A673 (cell line): ENCODE measurements at places on chromosomes 13 and 19.

DNA sequence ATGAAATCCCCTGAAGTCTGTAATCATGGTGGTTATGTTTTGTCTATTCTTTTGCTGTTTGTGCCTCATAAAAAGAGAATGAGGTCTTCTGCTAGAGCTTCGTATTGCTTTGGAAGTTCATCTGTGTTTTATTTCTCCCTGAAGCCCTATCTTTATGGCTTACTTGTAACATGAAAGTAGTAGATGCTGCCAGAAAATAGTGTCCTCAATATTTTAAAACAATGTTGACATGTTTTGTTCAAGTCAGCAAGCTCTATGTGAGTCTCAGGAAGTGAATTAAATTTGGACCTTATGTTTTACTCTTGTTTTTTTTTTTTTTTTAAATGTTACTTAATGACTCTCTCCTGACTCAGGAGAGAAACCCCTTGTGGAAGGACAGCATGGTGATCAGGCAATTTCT, 130.5 kb downstream of the B3GLCT start:
- DNase-seq = no peak

GRCh38 chr19:41849067-41849466, 4.2 kb downstream of the DMRTC2 start:
- no peak for DNase-seq

GRCh38 chr13:22107549-22107948, 436.7 kb downstream of the FGF9 start:
- DNase-seq = no peak

DNA sequence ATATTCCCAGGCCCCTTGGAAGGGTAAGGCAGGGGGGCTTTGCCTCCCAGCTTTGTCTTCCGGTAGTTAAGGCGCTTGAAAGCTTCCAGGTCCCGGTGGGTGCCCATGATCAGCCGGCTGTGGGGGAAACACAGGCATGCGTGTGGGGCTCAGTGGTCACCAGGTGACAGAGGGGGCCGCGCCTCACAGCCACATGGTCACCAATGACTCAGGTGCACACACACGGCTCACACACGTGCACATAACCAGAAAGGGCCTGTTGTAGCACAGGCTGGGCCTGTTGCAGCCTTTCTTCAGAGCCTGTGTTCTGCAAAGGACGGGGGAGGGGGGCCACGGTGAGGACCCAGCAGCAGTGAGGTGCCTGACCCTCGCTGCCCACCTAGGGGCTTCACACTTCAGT, 5.9 kb downstream of the NANOS3 start:
- DNase-seq = no peak

DNA sequence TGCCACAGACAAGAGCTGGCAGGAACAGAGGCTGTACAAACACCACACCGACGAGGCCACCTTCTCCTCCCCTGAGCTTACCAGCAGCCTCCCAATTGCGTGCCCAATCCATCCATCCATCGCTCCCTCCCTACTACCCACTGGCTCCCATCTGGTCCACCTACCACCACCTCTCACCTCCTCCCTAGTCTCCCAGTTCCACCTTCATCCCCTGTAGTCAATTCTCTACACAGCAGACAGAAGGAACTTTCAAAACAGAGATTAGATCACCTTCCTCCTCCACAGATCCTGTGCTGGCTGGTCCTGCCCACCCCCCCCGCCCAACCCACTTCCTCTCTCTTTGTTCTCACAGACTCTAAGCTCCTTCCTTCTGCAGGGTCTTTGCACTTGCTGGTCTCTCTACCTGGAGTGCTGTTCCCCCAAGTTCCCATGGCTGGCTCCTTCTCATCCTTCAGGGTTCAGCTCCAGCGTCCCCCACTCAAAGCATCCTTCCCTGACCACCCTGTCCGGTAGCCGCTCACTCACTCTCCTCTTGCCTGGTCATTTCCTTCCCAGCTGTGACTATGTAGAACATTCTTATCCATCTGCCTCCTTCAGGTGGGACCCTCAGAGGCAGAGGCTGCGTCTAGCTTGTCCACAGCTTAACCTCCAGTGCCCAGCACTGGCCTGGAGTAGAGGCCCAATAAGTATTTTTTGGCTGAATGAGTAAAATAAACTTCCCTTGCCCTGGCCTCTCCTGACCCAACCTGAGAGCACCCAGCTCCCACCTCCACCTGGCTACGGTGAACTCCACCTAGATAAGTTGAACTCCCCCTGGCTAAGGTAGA, 23.0 kb downstream of the PIN1 start:
- no peak for DNase-seq

GRCh38 chr13:45401314-45401713, 16.9 kb downstream of the SLC25A30 start:
- no peak for DNase-seq

- DNase-seq = peak; percentile 71
Measured at GRCh38 chr13:46721054-46721453, 75.9 kb downstream of the ESD start.
